SK-N-MC (cell line): ENCODE measurements at places on chromosomes 1 and 21.

DNA sequence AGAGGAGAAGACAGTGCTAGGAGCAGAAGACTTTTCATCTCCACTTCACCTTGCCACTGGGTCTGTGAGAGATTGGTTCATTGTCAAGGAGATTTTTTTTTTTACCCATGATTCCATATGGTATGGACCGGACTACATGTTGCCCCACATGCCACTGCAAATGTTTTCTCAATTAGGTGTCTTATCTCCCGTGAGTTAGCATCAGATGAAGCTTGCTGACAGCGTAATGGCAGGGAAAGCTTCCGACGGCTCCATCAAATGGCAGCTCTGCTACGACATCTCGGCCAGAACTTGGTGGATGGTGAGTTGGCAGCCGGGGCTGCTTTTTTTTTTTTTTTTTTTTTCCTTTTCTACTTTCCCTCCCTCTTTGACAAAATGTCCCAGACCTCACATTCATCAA lies 217.2 kb upstream of the NFIA start:
- DNase-seq = no peak

GRCh38 chr1:58447042-58447441 lies 99.5 kb downstream of the OMA1 start:
- DNase-seq = no peak

- peak; percentile 3 for DNase-seq
Measured at GRCh38 chr21:44454747-44455523, at the start of gene LRRC3. LRRC3 (plus strand) TSS chr21:44455510; CDS start chr21:44456645, 1,135 bp downstream.

DNA sequence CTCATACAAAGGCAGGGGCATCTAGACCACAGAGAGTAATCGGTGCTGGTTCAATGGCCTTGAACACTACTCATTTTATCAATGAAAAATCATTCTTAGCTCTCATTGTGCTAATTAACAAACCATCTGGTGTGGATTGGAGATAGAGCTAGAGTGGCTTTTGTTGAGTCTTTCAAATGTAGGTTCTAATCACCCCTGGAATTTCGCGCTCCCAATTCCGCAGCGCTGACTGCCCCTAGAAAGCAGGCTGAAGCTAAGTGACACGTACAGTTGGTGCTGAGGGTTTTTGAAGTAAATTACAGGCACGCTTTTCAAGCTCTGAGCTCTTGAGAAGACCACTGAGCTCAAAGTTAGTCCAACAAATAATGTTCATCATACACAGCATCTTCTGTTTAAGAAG lies 31.2 kb upstream of the CA6 start:
- DNase-seq = no peak

DNA sequence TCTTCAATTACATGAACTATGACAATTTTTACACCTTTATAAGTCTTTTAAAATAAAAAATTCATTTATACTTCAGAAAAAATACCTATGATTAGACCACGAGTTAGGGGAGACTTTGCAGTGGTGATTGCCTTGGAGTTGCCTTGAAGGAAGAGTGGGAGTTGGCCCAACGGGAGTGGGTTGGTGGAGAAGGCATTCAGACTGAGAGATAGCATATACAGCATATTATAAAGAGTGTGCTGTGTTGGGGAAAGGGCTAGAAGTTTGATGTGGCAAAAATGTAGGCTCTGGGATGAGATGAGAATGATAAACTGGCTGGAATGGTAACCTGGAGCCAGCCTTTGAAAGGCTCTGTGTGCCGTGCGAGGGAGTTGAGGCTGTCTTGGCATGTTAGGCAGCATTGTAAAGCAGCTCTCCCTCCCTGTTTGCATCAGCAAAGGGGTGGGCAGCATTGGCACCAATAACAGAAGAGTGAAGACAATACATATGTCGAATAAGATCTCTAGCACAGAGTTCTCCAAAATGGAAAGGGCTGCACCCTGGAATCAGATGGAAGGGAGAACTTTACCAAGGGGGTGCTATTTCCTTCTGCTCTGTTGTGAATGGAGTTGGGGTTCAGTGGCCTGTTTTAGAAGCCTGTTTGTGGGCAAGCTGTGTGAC lies 24.4 kb downstream of the MPZL1 start:
- DNase-seq = no peak

DNA sequence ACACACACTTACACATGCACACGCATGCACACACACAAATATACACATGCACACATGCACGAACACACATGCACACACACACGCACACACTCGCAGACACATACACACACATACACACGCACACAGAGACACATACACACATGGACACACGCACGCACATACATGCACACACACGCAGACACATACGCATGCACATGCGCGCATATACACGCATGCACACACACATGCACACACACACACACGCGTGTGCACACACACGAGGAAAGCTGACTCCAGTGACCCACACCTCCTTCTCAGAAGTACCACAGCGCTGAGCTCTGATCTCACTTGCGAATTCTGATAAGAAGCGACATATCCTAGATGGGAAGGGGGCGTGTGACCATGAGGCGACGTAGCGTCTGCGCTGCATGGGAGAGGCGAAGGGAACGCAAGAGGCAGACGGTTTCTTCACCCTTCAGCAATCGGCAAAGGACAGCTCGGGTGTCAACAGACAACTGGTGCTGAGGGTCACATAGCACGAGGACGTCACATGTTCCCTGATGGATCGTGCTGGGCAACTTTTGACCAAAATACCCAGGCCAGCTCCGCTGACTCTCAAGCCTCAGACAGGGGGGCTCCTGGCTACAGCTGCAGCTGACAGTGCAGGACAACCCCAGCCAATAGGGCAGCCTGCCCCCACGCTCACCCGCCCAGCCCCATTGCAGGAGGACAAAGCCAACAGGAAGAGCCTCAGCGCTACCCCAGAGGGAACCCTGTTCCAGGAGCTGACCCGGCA lies 16.0 kb upstream of the PDE9A start:
- DNase-seq = no peak
